ELR (cell line): ENCODE measurements at places on chromosomes 6 and 20.

DNA sequence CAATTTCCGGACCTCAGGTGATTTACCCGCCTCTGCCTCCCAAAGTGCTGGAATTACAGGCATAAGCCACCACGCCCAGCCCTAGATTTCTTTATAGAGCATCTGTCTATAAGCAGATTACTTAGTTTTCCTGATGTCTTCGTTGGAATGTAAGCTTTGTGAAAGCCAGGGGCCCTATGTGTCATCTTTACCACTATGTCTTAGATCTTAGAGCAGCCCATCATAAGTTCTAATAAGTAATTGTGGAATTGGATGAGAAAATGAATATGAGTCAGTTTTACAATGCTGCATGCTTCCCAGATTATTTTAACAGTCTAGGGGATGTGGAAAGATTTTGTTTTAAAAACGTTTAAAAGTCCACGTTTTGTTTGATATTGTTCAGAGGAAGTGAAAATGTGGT lies 9.1 kb upstream of the ZBTB2 start:
- peak; percentile 89 for DNase-seq

DNA sequence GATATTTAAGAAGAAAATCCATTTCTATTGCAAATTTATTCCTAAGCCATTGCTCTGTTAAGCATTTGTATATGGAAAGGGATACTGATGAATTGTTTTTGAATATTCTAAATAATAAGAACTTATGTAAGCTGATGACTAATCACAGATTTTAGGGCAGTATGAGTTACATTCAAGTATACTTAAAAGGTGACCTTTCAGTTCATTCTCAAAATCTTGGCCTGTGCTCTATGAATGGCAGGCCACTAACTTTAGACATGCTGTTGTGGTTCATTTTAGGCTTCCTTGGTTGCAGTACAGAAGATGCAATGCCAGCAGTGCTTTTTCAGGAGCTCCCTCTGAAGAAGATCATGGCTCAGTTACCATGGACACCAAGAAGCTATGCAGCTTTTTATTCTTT lies 380.4 kb downstream of the CENPW start:
- peak; percentile 21 for DNase-seq

DNA sequence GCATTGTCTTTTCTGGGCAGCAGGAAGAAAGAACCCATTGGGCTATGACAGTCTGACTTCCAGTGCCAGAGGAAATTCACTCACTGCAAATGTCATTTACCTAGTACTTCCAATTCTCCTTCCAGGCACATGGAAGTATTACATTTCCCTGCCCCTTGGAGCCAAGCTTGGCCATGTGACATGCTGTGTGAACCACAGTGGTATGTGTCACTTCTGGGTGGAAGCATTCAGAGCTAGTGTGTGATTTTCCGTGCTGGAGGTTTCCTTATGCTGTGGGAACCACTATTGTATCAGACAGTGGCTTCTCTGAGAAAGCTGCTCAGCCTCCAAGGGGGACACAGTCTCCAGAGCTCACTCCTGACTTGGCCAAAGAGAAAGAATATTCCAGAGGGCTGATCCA lies 387.6 kb downstream of the CDC5L start:
- no peak for DNase-seq

GRCh38 chr6:15363523-15364400 lies 117.9 kb downstream of the JARID2 start:
- DNase-seq: no peak

DNA sequence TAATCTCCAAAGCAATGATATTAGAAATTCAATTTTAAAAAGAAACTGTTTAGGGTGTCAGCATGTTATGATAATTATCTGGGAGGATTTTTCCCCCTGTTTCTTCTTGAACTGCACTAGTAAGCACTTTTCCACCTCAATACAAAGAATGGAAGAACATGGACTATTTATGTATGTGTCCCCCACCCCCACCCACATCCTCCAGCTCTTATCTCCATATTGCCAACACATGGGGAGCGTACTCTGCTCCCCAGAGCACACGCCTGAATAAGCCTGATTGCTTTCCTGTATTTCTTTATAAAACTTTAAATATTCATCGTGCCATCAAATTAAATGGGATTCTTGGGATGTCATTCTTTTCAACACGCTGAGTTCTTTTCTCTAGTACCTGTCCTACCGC lies 11.4 kb upstream of the LRFN2 start:
- DNase-seq: no peak

DNA sequence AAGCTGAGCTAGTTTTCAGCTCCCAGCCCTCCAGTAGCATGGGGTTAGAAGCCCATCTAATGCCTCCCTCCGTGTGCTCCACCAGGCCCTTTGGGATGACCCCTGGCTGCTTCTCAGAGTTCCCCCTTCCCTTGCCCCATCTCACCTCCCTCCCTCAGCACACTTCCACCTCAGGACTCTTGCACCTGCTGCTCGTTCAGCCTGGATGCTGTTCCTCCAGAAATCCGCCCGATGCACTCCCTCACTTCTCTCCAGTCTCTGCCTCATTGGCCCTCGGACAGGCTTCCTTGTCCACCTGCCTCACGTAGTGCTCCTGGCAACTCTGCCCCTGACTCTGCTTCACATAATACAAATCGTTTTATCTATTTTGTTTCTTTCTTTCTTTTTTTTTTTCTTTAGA lies 26.8 kb downstream of the FGD2 start:
- DNase-seq: no peak

DNA sequence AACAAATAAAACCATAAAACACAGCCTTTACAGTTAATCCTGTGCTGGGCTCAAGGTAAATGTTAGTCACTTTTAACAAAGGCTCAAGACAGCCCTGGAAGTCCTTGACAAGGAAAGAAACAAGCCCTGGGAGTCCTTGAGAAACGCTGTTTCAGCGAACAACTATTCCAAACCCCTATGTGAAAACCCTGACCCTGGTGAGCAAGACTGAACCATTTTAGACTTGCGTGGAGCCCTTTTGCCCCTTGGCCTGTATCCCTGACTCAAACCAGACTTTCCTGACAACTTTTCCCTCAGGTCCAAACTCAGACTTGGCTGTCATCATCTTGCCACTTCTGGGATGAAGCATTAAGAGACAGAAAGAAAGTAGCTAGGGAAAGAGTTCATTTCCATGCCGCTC lies 180.4 kb downstream of the AIG1 start:
- no peak for DNase-seq

- no peak for DNase-seq
Measured at GRCh38 chr20:24089576-24089975, 101.0 kb upstream of the GGTLC1 start.

- no peak for DNase-seq
Measured at GRCh38 chr6:165183496-165184140, 125.8 kb downstream of the C6orf118 start.

DNA sequence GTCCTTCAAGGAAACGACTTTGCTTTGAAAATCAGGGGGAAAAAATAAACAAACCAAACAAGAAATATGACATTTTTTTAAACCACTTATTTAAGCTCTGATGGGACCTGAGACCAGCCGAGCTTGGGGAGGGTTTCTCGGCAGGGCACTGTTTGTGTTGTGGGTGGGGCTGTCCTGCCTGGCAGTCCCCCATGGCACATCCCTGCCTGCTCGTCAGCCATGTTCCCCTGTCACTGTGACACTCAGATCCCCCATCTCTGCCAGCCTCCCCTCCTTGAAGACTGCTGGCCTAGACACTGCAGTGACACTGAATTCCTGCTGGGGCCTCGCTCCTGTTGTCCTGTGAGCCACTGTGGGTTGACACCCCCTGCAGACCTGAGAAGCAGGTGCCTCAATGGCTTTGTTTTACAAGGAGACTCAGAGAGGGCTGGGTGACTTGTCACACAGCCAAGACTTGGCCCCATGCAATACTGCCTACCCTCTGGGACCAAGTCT lies 95.1 kb upstream of the PTPN1 start:
- no peak for DNase-seq

- DNase-seq: no peak
Measured at GRCh38 chr6:158328952-158329351, 16.7 kb downstream of the TULP4 start.

DNA sequence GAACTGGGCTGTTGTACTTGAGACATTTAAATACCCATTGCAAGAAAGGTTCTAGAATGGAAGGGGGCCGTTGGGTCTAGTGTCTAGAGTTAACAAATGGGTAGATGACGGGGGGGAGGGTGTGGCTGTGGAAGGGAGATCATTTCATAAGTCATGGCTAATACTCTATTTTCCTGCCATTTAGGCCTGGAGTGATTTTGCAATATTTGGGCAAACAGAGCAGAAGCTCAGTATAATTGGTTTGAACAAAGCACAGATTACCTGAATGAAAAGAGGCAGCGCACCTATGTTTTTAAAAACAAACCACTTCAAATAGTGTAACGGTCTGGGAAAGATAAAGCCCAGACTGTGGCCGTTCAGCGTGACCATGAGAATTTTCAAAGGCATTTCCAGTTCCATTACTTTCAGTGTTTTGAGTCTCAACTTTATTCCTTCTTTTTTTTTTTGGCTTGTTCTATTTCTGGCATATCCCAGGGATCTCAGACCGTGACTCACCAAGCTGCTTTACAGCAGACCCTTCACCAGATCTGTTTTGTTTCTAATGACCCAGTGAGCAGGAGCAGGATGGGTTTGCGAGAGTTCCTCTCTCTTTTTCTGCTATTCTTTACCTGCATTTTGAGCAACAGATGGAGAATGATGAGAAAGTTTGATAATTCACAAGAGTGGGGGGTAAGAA lies 73.7 kb downstream of the LYRM2 start:
- no peak for DNase-seq

DNA sequence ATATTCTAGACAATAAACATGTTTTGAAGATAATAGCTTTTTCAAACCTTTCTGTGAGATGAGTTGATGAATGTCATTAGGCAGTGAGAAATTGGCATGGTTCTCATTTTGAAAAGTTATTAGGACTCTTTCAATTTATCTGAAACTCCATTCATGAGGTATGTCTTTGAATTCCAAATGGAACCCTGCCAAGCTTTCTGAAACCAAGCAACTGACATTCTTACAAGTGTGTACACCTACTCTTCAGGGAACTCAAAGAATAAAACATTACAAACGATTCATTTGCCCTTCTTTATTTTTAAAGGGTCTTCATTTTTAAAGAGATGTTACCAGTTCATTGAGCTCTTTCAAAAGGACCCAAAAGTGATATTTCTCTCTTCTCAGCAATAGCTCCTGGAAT lies 2.1 kb upstream of the TRDN start:
- no peak for DNase-seq

- no peak for DNase-seq
Measured at GRCh38 chr20:8568075-8568474, 436.0 kb downstream of the PLCB1 start.

- peak; percentile 69 for DNase-seq
Measured at GRCh38 chr6:131379948-131380347, 193.1 kb upstream of the ARG1 start.

GRCh38 chr20:24027229-24027628 lies 38.6 kb upstream of the GGTLC1 start:
- peak; percentile 6 for DNase-seq

DNA sequence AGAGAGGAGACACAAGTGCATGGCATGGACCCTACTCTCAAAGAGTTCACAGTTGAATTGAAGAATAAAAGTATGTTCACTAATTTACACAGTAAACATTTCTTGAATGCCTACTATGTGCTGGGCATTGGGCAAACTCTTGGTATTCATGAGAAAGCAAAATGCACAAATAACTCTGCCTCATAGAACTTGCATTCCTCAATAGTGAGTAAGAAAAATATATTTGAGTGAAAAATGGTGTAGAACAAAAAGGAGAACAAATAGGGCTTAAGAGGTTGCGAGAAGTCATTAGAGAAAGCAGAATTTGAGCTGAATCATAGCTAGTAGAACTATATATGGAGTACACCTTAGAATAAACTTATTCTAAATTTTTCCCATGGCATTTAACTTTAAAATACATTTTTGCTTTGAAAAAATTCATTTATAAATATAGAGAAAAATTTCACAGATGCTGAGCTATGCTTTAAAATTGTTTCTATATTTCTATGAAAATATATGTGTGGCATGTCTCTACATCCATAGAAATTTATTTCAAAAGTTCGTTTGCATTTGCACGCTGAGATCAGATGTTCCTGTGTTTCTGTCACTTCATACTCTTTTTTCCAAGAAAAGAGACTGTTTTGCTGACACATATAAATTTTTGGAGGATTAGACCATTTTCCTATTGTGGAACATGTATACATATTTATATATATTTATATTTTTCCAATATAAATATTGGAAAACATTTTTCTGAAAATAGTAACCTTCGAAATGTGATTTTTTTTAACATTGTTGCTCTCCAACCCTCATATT lies 236.1 kb downstream of the KCNQ5 start:
- peak; percentile 65 for DNase-seq

GRCh38 chr20:57451795-57452661 lies 60.8 kb downstream of the RBM38 start:
- no peak for DNase-seq

DNA sequence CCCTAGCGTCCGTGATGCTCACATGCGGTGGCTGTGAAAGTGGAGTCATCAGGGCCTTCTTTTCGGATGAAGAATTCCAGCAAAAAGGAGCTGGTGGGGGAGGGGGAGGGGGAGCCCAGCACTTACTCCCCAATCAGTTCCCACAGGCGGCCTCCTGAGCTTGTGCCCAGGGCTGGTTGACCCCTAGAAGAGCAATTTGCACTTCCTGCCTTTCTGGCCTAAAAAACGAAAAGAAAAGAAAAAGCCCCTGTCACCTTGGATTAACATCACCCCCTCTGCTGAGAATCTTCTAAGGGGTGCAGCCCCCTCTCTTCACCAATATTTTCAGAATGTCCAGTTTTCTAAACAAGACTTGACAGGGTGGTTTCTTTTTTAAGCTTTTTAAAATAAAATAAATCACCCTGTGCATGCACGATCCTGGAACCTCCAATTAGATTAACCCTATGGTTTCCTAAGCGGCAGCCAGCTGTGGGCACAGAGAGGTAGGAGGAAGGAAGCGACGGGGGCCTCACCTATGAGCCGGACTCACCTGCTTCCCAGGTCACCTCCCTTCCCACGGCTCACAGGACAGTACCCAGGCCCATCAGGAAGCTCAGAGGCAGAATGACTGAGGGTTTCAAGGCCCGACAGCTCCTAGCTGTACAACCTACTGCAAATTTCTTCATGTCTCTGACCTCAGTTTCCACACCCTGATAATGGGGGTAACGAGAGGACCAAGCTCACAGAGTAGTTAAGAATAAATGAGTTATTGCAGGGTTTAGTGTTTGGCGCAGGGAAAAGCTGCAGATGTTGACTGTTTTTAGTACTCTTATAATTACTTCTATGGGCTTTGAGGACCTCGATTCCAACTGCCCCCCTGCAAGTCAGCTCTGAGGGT lies 10.5 kb upstream of the TGM2 start:
- DNase-seq: no peak

GRCh38 chr6:152948150-152948768 lies 34.6 kb downstream of the FBXO5 start:
- peak; percentile 71 for DNase-seq

DNA sequence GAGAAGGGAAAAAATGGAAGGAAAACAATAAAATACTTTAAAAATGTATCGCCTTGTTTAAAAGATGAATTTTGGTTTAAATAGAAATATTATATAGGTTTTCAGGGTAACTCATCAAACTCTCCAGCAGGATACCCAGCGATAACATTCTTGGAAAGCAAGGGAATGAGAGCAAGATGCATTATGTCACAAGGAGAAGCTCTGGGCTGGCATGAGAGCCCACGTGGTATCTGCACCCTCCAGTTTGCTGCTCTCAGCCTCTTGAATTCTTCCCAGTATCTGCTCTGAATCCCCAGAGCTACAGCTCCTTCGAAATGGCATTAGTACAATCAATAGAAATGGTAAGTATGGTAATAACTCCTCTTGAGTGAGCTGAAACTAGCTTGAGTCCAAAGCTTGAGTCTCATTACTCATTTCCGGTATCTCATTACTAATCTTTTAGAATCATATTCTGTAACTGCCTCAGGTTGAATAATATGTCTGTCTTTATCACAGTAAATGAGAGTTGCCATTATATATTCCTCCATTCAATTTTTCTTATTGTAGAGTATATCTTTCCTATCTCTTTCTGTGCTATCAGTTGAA lies 4.9 kb upstream of the TMEM242 start:
- DNase-seq: peak; percentile 88
